ENCODE measurements at places on chromosomes 12 and 14.

DNA sequence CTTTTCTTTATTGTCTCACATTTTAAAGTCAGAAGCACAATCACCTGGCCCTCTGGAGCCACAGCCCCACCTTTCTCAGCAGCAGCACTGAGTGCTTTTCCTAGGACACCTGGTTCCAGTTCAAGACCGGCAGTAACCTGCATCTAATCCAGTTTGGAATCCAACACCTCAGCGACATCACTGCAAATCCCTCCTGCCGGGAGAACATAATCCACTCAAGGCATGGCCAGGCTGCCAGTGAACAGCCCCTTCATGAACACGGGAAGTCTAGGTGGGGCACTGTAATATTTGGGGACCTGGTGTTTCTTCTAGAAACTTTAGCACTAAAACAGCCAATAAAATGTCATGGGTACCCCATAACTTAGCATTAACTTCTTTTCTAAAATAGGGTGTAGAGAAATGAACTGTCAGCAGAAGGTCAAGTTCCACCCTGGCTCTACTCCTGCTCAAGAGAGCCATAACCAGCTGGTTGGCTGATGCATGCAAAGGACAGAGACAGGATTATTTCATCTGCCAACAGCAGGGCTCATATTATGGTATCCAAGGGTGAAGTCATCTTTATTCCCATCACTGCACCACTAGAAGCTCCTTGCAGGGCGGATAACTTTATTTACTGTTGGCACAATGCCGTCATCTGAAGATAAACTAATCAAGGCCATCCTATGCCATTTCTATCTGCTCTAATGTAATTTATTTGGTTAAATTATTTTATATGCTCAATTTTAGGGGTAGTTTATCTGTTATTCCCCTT lies 76.7 kb downstream of the TTC7B start:
- DNase-seq, result no peak
- H3K27me3 ChIP-seq, result no peaks in the 10 kb centered on the region
- H3K4me3 ChIP-seq, result no peak overlapping the region
- no peak overlapping the region for H3K27ac ChIP-seq
- no peaks in the 10 kb centered on the region for H3K4me1 ChIP-seq
- H3K36me3 ChIP-seq, result peaks cover 2% of the 10 kb centered on the region

DNA sequence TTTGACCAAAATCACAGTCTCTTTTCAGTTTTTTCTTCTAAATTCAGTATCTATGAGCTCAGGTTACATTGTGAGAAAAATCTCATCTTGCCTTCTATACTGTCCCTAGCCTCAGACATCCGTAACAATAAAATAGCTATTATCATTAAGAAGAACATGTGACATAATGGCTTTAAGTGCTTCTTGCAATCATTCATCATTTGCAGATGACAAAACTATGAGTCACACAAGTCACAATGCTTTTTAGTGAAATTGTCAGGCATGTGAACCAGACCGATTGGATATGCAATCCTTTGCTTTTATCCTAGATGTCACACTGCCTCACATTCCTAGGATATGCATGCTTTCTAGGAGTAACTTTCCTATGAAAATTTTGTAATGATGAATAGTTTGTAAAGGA lies 313.1 kb downstream of the SLC6A15 start:
- no peak overlapping the region for H3K27ac ChIP-seq
- H3K36me3 ChIP-seq, result no peaks in the 10 kb centered on the region
- no peaks in the 10 kb centered on the region for H3K27me3 ChIP-seq
- H3K4me1 ChIP-seq, result no peaks in the 10 kb centered on the region

DNA sequence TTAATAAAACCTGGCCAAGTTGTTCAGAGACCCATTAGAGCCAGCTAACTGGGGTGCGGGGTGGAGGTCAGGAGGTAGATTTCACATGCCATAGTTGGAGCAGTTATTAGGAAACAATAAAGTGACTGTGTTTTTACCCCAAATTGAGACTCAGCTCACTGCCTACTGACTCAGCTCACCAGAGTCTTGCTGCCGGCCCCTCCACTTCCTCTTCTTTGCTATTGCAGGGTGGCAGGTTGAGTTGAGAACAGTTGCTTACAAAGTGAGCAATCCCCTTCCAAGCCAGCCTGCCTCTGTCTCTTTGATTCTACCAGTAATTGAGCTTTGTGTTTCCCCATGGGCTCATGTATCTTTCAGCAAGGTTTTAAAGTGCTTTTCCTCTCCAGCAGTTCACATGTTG lies 12.9 kb downstream of the ST8SIA1 start:
- no peaks in the 10 kb centered on the region for H3K27me3 ChIP-seq
- no peak overlapping the region for H3K4me3 ChIP-seq
- H3K27ac ChIP-seq, result no peak overlapping the region
- no peaks in the 10 kb centered on the region for H3K4me1 ChIP-seq

GRCh38 chr14:92754966-92755365 lies 6.5 kb upstream of the LGMN start:
- no peaks in the 10 kb centered on the region for H3K4me1 ChIP-seq
- no peak overlapping the region for H3K4me3 ChIP-seq
- no peaks in the 10 kb centered on the region for H3K27me3 ChIP-seq
- no peak overlapping the region for H3K27ac ChIP-seq

GRCh38 chr12:95198914-95199313 lies 18.4 kb downstream of the FGD6 start:
- H3K27ac ChIP-seq, result peak overlapping the region; percentile 100
- no peak overlapping the region for H3K4me3 ChIP-seq
- no peak for DNase-seq
- H3K27me3 ChIP-seq, result no peaks in the 10 kb centered on the region
- H3K36me3 ChIP-seq, result peaks cover 7% of the 10 kb centered on the region

GRCh38 chr12:108861878-108862587 lies 4.7 kb upstream of the SSH1 start:
- no peaks in the 10 kb centered on the region for H3K36me3 ChIP-seq
- peaks cover 6% of the 10 kb centered on the region for H3K4me1 ChIP-seq
- no peak for DNase-seq
- no peak overlapping the region for H3K27ac ChIP-seq

GRCh38 chr14:54490445-54491175 lies 1.8 kb upstream of the GMFB start:
- H3K4me1 ChIP-seq, result peaks cover 10% of the 10 kb centered on the region
- H3K4me3 ChIP-seq, result no peak overlapping the region
- H3K27ac ChIP-seq, result no peak overlapping the region
- no peaks in the 10 kb centered on the region for H3K27me3 ChIP-seq
- DNase-seq, result no peak

- no peaks in the 10 kb centered on the region for H3K27me3 ChIP-seq
- no peak overlapping the region for H3K27ac ChIP-seq
- no peaks in the 10 kb centered on the region for H3K36me3 ChIP-seq
- H3K4me1 ChIP-seq, result peaks cover 3% of the 10 kb centered on the region
- peak; percentile 35 for DNase-seq
Observed at GRCh38 chr12:83823386-83824045, 1089.1 kb downstream of the SLC6A15 start.

GRCh38 chr12:131831635-131832041 lies 3.4 kb downstream of the MMP17 start:
- no peak for DNase-seq
- H3K27ac ChIP-seq, result no peak overlapping the region
- no peaks in the 10 kb centered on the region for H3K36me3 ChIP-seq
- H3K27me3 ChIP-seq, result peaks cover 14% of the 10 kb centered on the region
- H3K4me3 ChIP-seq, result peak overlapping the region; percentile 63

GRCh38 chr14:99538275-99538674 lies 57.1 kb downstream of the CCNK start:
- no peak for DNase-seq
- H3K27me3 ChIP-seq, result no peaks in the 10 kb centered on the region
- H3K4me3 ChIP-seq, result no peak overlapping the region
- peaks cover 3% of the 10 kb centered on the region for H3K36me3 ChIP-seq
- H3K4me1 ChIP-seq, result peaks cover 33% of the 10 kb centered on the region
- peak overlapping the region; percentile 69 for H3K27ac ChIP-seq

GRCh38 chr12:80472911-80473500 lies 29.0 kb downstream of the PTPRQ start:
- no peak for DNase-seq
- H3K4me1 ChIP-seq, result no peaks in the 10 kb centered on the region
- no peak overlapping the region for H3K27ac ChIP-seq
- H3K4me3 ChIP-seq, result no peak overlapping the region
- H3K27me3 ChIP-seq, result no peaks in the 10 kb centered on the region
- no peaks in the 10 kb centered on the region for H3K36me3 ChIP-seq

- no peak overlapping the region for H3K27ac ChIP-seq
- no peaks in the 10 kb centered on the region for H3K36me3 ChIP-seq
- no peaks in the 10 kb centered on the region for H3K27me3 ChIP-seq
Observed at GRCh38 chr14:81562818-81563217, 29.2 kb upstream of the SEL1L start.

DNA sequence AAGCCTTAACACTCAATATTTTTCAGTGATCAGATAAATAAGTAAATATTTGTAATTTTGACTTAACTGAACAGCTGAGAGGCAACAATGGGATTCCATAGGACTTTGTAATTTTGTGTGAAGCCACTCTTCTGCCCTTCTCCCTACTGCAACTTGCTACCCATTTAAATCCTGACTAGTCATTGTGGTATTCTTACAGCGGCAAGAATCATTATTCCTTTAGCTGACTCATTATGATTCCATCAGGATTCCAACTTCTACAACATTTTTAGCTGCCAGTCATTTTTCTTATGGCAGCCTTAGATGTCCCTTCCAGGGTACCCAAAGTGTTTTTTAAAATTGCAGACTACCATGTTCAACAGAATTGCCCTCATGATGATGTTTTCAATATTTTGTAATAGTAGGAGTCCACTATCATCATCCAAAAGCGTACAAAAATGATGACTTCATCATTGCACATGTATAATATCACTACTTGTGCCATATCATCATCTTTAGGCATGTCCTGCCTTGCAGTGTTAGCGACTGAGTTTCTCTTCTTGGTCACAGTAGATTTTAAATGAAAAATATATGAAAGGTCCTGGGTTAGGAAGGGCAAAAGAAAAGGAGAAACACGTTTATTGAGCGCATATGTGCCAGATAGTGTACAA lies 5.1 kb upstream of the MAGOHB start:
- H3K36me3 ChIP-seq, result no peaks in the 10 kb centered on the region
- no peak for DNase-seq
- H3K27me3 ChIP-seq, result no peaks in the 10 kb centered on the region
- H3K4me1 ChIP-seq, result peaks cover 8% of the 10 kb centered on the region
- H3K4me3 ChIP-seq, result no peak overlapping the region

DNA sequence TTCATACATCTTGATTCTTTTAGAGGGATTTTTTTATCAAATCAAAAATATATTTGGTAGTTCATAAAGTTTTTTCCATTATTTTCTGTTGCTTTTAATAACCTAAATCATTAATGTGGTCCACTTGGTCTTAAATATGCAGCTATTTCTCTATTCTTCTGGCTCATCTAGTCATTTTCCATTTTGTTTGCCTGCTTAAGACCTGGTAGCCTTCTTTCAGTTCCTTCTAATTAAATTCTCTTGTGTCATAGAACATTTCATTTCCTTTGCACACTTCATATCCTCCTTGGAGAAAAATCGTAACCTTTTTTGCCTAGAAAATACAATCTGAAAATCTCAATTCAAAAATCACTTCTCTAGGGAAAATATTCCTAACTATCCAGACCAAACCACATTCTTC lies 387.0 kb downstream of the LRFN5 start:
- H3K4me3 ChIP-seq, result no peak overlapping the region
- H3K27ac ChIP-seq, result no peak overlapping the region
- H3K36me3 ChIP-seq, result no peaks in the 10 kb centered on the region
- no peak for DNase-seq

GRCh38 chr12:57854965-57855364 lies 8.4 kb upstream of the CTDSP2 start:
- H3K36me3 ChIP-seq, result no peaks in the 10 kb centered on the region
- H3K27ac ChIP-seq, result no peak overlapping the region
- DNase-seq, result no peak
- H3K27me3 ChIP-seq, result no peaks in the 10 kb centered on the region
- no peaks in the 10 kb centered on the region for H3K4me1 ChIP-seq
- H3K4me3 ChIP-seq, result no peak overlapping the region

- H3K27ac ChIP-seq, result no peak overlapping the region
- H3K4me3 ChIP-seq, result no peak overlapping the region
- no peak for DNase-seq
- no peaks in the 10 kb centered on the region for H3K4me1 ChIP-seq
- peaks cover 3% of the 10 kb centered on the region for H3K27me3 ChIP-seq
- no peaks in the 10 kb centered on the region for H3K36me3 ChIP-seq
Observed at GRCh38 chr14:72443991-72444441, 449.9 kb downstream of the DPF3 start.

- no peak overlapping the region for H3K4me3 ChIP-seq
- no peaks in the 10 kb centered on the region for H3K4me1 ChIP-seq
- no peaks in the 10 kb centered on the region for H3K36me3 ChIP-seq
- no peak overlapping the region for H3K27ac ChIP-seq
- H3K27me3 ChIP-seq, result no peaks in the 10 kb centered on the region
- no peak for DNase-seq
Observed at GRCh38 chr12:20426957-20427356, 58.6 kb downstream of the PDE3A start.

DNA sequence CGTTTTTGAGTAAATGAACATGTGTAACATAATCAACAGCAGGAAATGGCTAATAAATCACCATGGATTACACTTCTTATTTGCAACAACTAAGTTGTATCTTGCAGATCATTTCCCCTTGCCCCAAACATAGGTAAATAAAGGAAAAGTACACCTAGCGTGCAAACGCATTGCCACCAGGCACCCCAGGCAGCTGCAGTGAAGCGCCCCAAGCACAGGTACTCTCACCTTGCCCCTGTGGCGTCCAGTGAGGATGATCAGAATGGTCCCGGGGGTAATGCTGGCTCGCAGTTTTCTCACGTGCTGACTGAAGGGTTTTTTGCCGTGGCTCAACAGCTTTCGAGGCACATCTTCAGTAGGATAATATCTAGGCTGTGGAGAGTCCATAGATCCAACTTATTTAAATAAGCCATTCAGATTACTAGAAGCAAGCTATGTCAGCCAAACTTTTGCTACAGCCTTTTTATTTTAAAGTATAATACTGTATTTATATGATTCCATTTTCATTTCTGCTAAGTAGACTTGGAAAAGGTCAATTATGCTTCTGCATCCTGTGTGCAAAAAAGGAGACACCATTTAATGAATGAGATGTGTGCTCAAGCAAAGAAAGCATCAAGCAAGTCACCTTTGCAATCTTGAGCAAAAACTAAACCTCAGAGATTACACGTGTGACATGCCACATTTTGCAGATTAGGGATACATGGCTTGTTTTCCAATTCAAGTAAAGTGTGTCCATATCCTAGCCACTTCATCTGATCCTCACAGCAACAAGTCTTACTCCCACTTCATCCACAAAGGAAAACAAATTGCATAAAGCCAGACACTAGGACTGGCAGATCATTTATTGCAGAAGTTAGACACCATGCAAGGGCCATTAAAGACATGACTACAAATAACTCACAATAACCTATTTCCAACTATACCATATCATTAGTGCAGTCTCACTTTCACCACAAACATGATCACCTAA lies 2.6 kb downstream of the RPL6 start:
- H3K4me3 ChIP-seq, result no peak overlapping the region
- H3K27ac ChIP-seq, result peak overlapping the region; percentile 80
- peaks cover 53% of the 10 kb centered on the region for H3K36me3 ChIP-seq
- DNase-seq, result no peak
- H3K27me3 ChIP-seq, result no peaks in the 10 kb centered on the region

GRCh38 chr14:74531006-74531405 lies 37.4 kb downstream of the ISCA2 start:
- H3K27me3 ChIP-seq, result no peaks in the 10 kb centered on the region
- DNase-seq, result no peak
- H3K4me1 ChIP-seq, result no peaks in the 10 kb centered on the region
- H3K4me3 ChIP-seq, result no peak overlapping the region
- no peak overlapping the region for H3K27ac ChIP-seq

All from RWPE2 (cell line).